ENCODE measurements at places on chromosomes 6 and 20.

- DNase-seq = peak; percentile 17
These were observed 238.7 kb upstream of the SOX4 start for GRCh38 chr6:21354805-21355238.

GRCh38 chr20:14657266-14658005 is 320.0 kb upstream of the FLRT3 start:
- no peak for DNase-seq

DNA sequence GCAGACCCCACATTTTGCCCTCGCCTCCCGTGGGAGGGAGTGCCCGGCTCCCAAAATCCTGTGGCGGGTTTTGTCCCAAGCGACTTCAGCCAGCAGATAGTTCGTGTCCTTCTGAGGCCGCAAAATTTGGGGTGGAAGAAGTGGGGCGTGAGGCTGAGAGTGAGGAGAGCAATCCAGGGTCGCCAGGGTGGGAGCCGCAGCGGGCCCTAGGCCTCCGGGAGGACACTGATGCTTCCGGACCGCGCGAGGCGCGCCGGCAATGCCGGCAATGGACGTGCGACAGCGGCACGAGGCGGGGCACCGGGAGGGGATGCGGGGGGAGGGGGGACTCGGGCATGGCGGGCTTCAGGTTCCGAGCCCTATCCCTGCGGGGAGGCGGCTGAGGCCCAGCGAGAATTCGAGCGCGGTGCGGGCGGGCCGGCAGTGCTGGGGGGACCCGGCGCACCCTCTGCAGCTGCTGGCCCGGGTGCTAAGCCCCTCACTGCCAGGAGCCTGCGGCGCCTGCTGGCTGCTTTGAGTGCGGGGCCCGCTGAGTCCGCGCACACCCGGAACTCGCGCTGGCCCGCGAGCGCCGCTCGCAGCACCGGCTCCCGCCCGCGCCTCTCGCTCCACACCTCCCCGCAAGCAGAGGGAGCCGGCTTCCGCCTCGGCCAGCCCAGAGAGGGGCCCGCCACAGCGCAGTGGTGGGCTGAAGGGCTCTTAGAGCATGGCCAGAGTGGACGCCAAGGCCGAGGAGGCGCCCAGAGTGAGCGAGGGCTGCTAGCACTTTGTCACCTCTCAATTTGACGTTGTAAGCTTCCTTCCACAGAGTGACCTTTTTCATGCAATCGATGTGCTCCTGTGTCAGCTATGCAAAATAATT is 143.8 kb downstream of the LPA start:
- DNase-seq = peak; percentile 84

- no peak for DNase-seq
These were observed 211.4 kb downstream of the ARHGAP18 start for GRCh38 chr6:129498541-129498940.
